Activated CD8-positive, alpha-beta T cell treated with anti-CD3 and anti-CD28 coated beads, Interleukin-2, amount 10 ng/mL, durations not matched to agents 7 days and 5 days (primary cell): ENCODE measurements at places on chromosomes 12 and 14. TPM values are rescaled to one million over a fixed set of nuclear protein-coding genes. Genes with fewer than 3 reads are reported as not detected.

FAM222A gene
- total RNA-seq = 1.9 TPM

CLBA1 gene
- total RNA-seq = 0.95 TPM

DNA sequence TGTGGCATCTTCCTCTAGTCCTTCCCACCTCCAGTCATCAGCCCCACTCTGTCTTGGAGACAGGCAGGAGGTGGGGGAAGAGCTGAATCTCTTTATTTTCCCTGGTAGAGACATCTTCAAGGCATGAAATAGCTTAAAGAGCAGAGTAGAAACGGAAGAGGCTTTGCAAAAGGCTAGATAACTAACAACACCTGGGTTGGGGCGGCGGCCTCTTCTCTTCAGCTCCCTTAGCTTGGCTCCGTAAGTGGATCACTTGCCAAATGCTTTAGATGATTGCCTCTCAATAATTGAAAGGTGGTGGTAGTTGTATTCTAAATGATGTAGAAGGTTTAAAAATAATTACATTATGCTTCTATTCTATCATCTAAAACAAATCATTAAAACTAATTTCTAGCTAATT lies 36.1 kb downstream of the SSPN start:
- H3K36me3 ChIP-seq = no peaks in the 10 kb centered on the region
- DNase-seq = no peak

- no peak overlapping the region for H3K4me3 ChIP-seq
- H3K4me1 ChIP-seq = peaks cover 17% of the 10 kb centered on the region
- DNase-seq = no peak
- H3K36me3 ChIP-seq = peaks cover 65% of the 10 kb centered on the region
Measured at GRCh38 chr12:14910090-14910915, 24.6 kb upstream of the MGP start.

DNA sequence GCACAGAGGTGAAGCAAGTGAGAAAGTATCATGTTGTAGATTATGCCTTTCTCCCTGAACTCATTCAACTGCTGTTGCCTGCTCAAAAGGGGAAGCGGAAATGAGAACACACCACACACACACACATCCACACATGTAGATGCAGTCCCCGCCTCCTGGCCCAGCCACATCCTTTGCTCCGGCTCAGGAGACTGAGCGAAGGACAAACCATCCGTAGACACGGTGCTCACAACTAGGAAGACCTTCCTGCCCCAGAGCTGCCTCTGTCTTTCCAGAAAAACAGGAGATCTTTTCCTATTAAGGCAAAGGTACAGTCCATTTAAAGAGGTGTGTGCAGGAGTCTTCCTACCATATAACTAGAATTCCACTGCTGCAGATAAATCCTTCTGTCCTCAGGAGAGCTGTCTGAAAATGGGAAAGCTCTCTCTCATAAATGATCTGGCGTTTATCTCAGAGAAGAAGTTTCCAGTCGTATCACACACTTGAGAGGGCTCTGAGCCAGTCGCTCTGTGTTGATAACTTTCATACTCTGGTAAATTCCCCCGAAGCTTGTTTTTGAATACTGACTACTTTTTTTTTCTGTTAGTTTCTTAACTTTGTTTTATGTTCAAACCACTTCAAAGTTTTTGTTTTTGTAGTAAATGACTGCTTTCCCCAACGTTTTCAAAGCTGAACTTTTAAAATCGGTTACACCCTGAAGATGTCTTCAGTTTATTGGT lies at the start of gene TESPA1:
TSS of gene TESPA1 (minus strand) at position 105 of the 719 bp plus-strand sequence. CDS start 10,200 bp downstream, outside the sequence.
- H3K27me3 ChIP-seq = no peaks in the 10 kb centered on the region
- H3K27ac ChIP-seq = peak within 1 kb of the TSS; percentile 86
- H3K4me3 ChIP-seq = peak within 1 kb of the TSS; percentile 91
- H3K36me3 ChIP-seq = peaks cover 44% of the 10 kb centered on the region
- H3K4me1 ChIP-seq = peaks cover 66% of the 10 kb centered on the region

- H3K27ac ChIP-seq = no peak overlapping the region
- no peak overlapping the region for H3K4me3 ChIP-seq
- peaks cover 26% of the 10 kb centered on the region for H3K4me1 ChIP-seq
- DNase-seq = no peak
Measured at GRCh38 chr14:68506021-68506644, 286.7 kb downstream of the ZFP36L1 start.

- H3K27ac ChIP-seq = no peak overlapping the region
- no peak overlapping the region for H3K4me3 ChIP-seq
- peaks cover 22% of the 10 kb centered on the region for H3K4me1 ChIP-seq
Measured at GRCh38 chr14:75401361-75401760, 26.5 kb upstream of the JDP2 start.

- H3K4me1 ChIP-seq = no peaks in the 10 kb centered on the region
- no peak for DNase-seq
- no peak overlapping the region for H3K4me3 ChIP-seq
- H3K27ac ChIP-seq = no peak overlapping the region
- H3K27me3 ChIP-seq = no peaks in the 10 kb centered on the region
- H3K36me3 ChIP-seq = peaks cover 9% of the 10 kb centered on the region
Measured at GRCh38 chr12:59695379-59695778, 99.5 kb downstream of the SLC16A7 start.

GRCh38 chr12:1471224-1471623 lies 123.2 kb downstream of the FBXL14 start:
- no peaks in the 10 kb centered on the region for H3K36me3 ChIP-seq
- DNase-seq = no peak
- no peaks in the 10 kb centered on the region for H3K27me3 ChIP-seq
- H3K4me3 ChIP-seq = no peak overlapping the region
- H3K4me1 ChIP-seq = no peaks in the 10 kb centered on the region

DNA sequence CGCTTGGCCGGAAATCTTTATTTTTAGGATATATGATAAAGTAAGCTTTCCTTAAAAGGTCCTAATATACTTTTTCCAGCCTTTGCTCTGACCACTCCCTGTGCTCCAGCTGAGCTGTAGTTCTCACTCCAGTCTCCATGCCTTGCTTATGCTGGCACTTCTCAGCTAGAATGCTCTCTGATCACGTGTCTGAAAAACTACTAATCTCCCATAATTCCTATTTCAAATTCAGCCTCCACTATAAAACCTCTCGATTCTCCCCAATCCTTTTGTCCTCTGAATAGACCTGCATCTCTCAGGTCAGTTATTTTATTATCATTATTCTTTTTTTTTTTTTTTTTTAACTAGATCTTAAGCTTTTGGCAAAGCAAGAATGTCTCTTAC lies 3.7 kb downstream of the BIN2 start:
- H3K36me3 ChIP-seq = peaks cover 63% of the 10 kb centered on the region
- H3K4me1 ChIP-seq = peaks cover 67% of the 10 kb centered on the region
- peak overlapping the region; percentile 99 for H3K4me3 ChIP-seq
- no peaks in the 10 kb centered on the region for H3K27me3 ChIP-seq
- H3K27ac ChIP-seq = peak overlapping the region; percentile 70
- DNase-seq = no peak

DNA sequence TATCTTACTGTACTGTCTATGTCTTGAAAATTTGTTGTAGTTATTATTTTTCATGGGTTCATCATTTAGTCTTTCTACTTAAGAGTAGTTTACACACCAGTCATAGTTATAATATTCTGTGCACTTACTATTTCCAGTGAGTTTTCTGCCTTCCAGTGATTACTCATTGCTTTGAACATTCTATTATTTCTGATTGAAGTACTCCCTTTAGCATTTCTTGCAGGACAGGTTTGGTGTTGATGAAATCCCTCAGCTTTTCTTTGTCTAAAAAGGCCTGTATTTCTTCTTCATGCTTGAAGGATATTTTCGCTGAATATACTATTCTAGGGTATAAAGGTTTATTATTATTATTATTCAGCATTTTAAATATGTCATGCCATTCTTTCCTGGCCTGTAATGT lies 66.8 kb downstream of the TSPAN8 start:
- H3K27ac ChIP-seq = no peak overlapping the region
- no peaks in the 10 kb centered on the region for H3K36me3 ChIP-seq
- H3K27me3 ChIP-seq = no peaks in the 10 kb centered on the region
- no peaks in the 10 kb centered on the region for H3K4me1 ChIP-seq
- H3K4me3 ChIP-seq = no peak overlapping the region

GRCh38 chr14:104874571-104875411 lies 9.7 kb downstream of the CEP170B start:
- H3K36me3 ChIP-seq = no peaks in the 10 kb centered on the region
- no peak overlapping the region for H3K4me3 ChIP-seq
- H3K27me3 ChIP-seq = no peaks in the 10 kb centered on the region
- no peak overlapping the region for H3K27ac ChIP-seq
- peaks cover 6% of the 10 kb centered on the region for H3K4me1 ChIP-seq
- no peak for DNase-seq

DNA sequence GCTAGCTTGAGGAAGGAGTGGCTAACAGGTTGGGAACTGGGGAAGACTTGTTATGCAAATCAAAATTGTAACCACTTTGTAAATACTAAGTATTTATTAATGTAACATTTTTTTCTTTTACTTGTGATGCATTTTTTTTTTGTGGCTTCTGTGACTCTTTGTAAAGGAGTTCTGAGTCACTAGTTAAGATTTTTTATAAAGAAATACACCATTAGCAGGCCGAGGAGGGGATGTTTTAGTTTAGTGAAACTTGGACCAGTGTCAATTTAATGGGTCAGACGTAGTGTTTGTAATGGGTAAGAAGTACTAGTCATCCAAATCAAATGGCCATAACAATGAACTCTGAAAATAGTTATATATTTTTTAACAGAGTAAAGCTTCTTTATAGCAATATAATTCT lies 43.1 kb downstream of the AKAP6 start:
- no peaks in the 10 kb centered on the region for H3K36me3 ChIP-seq
- no peak overlapping the region for H3K27ac ChIP-seq
- peaks cover 2% of the 10 kb centered on the region for H3K27me3 ChIP-seq

DNA sequence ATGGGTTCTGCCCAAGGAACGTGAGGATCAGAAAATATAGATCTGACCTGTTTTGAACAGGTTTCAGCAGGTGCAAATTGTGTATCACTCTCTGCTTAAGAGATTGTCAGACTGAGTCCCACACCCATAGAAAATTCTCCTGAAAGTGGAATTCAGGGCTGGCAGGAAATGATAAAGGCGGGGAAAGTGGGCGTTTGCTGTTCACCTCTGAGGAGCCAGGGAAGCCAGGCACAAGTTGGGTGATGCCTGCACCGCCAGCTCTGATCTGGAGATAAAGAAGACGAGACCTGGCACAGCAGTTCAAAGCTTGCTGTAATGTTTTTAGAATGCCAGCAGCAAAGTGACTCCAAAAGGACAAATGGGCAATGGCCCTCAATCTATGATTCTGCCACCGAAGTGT lies 356.5 kb upstream of the SOX5 start:
- no peak overlapping the region for H3K4me3 ChIP-seq
- H3K4me1 ChIP-seq = no peaks in the 10 kb centered on the region
- H3K27ac ChIP-seq = no peak overlapping the region
- H3K27me3 ChIP-seq = no peaks in the 10 kb centered on the region
- H3K36me3 ChIP-seq = no peaks in the 10 kb centered on the region

GRCh38 chr12:104410786-104411185 lies 46.0 kb upstream of the CHST11 start:
- H3K27me3 ChIP-seq = peaks cover 2% of the 10 kb centered on the region
- H3K4me1 ChIP-seq = no peaks in the 10 kb centered on the region
- no peak overlapping the region for H3K4me3 ChIP-seq
- H3K27ac ChIP-seq = no peak overlapping the region

- H3K4me1 ChIP-seq = no peaks in the 10 kb centered on the region
- H3K4me3 ChIP-seq = no peak overlapping the region
- no peaks in the 10 kb centered on the region for H3K36me3 ChIP-seq
- peaks cover 2% of the 10 kb centered on the region for H3K27me3 ChIP-seq
Measured at GRCh38 chr14:77014004-77014604, 14.4 kb downstream of the IRF2BPL start.

- H3K27ac ChIP-seq = no peak overlapping the region
- no peaks in the 10 kb centered on the region for H3K36me3 ChIP-seq
- peaks cover 4% of the 10 kb centered on the region for H3K27me3 ChIP-seq
- no peaks in the 10 kb centered on the region for H3K4me1 ChIP-seq
- DNase-seq = no peak
Measured at GRCh38 chr12:106049105-106049504, 89.6 kb downstream of the NUAK1 start.

DNA sequence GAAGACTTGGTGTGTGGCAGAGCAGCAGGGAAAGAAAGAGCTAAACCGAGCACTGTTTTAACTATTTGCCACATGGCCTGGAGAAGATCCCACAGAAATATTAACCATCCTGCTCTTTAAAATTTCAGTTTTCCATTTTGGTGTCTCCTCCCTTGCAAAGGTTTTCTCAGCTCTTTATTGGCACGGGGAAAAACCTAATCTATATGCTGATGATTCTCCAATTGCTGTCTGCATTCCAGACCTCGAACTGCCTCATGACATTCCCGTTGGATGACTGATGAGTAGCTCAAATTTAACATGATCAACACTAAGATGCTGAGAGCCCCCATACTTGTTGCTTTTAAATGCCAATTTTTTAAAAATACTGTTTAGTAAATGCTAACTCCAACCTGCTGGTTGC lies 115.0 kb downstream of the EMP1 start:
- no peak overlapping the region for H3K4me3 ChIP-seq
- no peak for DNase-seq
- H3K36me3 ChIP-seq = no peaks in the 10 kb centered on the region
- H3K27me3 ChIP-seq = peaks cover 15% of the 10 kb centered on the region
- no peak overlapping the region for H3K27ac ChIP-seq
- H3K4me1 ChIP-seq = no peaks in the 10 kb centered on the region

DNA sequence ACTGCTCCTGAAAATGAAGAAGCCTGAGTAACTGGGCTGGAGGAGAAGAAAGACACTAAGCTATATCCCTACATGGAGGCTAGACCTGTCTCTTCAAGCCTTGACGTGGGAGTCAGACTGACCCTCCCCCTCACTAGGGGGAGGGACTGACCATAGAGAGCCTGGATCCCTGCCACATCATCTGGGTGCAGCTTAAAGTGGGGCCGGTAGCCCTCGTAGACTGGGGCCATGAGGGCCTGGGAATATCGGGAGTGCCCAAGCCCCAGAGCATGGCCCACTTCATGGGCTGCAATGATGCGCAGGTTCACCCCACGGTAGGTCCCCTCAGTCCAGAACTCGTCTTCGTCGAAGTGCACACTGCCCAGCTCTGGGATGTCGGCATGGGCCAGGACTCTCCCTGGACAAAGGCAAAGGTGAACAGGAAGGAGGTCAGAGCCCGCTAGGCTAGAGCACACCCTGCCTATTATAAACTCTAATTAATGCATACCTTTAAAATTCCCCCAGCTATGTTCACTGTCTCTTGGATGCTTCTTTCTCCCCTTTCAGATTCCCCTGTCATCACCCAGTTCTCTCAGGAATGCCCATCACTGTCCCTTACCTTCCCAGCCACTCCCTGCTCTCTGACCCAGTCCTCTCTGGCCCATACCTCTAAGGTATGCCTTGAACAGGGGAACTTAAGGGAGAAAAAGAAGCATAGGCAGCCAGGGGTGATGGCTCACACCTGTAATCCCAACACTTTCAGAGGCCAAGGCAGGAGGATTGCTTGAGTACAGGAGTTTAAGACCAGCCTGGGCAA lies 3.2 kb downstream of the MMP19 start:
- H3K4me1 ChIP-seq = peaks cover 5% of the 10 kb centered on the region
- no peak overlapping the region for H3K27ac ChIP-seq
- H3K27me3 ChIP-seq = peaks cover 3% of the 10 kb centered on the region
- no peak for DNase-seq
- H3K4me3 ChIP-seq = no peak overlapping the region

GRCh38 chr14:24741871-24742270 lies 107.9 kb upstream of the GZMB start:
- no peaks in the 10 kb centered on the region for H3K36me3 ChIP-seq
- DNase-seq = no peak
- H3K4me3 ChIP-seq = no peak overlapping the region
- H3K27ac ChIP-seq = no peak overlapping the region
